AG08396 (cell line): ENCODE measurements at places on chromosomes 1 and 21.

DNA sequence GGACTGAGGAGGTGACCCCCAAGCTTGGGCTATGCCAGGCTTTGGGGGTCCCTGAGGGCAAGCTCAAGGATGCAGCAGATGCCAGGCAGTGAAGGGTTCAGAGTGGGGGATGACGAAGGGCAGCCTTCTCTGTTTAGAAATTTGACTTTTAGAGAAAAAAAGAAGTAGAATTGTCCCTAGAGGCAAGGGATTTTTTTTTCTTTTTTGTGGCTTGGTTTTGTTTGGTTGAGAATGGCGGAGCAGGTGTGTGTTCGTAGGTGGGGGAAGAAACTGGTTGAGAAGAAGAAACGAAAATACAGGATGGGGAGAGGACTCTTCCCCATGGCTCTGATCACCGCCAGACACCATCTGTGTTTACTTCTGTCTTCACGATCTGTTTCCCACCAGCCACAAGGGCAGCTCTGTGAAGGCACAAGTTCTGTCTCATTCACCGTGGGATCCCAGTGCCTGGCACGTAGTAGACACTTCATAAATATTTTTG is 8.2 kb downstream of the PLA2G5 start:
- no peak for DNase-seq

DNA sequence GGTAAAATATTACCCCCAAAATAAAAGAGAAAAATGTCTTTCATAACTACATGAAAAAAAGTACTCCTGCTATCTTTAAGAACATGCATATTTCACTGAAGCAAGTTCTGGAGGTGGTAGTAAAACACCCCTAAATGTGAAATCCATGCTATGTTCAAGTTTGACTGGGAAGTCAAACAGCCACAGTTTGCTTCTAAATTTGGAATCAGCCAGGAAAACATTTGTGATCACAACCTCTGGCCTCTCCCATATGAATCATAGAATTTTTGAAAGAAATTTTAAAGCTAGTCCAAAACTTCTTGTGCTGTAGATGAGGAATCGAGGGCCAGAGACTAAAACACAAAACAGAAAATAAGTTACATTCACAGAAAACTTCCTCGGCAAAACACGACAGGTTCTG is 6.6 kb downstream of the SORT1 start:
- no peak for DNase-seq

- DNase-seq, result no peak
These were observed 25.1 kb downstream of the BCAR3 start for GRCh38 chr1:93656491-93656890.

DNA sequence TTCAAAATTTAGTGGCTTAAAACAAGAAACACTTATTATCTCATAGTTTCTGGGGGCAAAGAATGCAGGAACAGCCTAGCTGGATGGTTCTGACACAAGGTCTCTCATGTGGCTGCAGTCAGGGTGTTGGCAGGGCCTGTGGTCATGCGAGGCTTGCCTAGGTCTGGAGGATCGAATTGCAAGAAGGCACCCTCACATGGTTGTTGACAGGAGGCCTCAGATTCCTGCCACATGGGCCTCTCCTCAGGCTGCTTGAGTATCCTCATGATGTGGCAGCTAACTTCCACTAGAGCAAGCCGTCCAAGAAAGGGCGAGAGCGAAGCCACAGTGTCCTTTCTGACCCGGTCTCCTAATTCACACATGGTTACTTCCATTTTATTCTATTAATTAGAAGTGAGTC is 6.2 kb upstream of the NRIP1 start:
- no peak for DNase-seq

DNA sequence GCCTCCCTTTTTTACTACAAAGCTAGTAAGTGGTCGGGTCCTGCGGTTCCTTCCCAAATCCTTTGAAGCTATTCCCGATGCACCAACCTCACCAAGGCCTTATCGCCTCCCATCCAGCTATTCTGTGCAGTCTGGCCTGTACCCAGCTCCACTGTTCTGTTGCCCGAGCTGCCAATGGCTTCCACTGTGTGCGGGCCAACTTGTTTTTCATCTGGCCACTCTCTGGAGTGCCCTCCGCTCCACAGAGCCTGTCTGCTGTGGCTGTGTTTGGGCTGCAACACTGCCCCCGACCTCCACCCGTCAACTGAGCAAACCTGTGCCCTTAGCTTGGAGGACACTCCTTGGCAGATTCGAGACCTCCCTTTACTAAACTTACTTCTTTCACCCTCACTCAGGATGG is 125.0 kb downstream of the KIAA0319L start:
- no peak for DNase-seq

DNA sequence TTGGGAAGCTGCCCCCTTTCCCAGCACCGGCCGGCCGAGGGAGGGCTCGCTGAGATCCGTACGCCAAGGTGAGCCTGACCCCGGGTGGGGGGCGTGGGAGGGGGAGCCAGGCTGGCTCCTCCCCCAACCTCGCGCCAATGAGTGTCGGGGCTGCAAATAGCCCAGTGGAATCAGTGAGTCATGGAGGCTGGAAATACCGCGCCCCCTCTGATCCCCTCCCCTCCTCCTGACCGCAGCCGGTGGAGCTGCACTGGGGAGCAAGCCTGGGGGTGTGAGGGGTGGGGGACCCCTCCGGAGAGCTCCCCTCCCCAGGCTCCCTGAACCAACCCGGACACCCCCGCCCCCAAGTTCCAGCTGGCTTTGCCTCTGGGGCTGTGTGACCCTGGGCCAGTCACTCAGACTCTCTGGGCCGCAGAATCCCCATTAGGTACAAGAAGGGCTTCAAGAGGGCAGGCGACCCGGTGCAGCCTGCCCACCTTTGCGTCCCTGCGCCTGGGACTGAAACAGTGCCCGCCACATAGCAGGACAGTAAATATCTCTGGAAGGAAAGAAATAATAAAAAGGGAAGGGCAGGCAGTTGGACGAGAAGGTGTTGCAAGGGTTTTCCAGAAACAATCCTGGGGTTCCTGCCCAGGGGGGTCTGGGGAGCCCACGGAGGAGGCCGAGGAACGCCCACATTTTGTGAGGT is 4.5 kb downstream of the HSPB7 start:
- peak; percentile 83 for DNase-seq

- DNase-seq, result no peak
These were observed 107.4 kb downstream of the GIPC2 start for GRCh38 chr1:78153092-78153736.

DNA sequence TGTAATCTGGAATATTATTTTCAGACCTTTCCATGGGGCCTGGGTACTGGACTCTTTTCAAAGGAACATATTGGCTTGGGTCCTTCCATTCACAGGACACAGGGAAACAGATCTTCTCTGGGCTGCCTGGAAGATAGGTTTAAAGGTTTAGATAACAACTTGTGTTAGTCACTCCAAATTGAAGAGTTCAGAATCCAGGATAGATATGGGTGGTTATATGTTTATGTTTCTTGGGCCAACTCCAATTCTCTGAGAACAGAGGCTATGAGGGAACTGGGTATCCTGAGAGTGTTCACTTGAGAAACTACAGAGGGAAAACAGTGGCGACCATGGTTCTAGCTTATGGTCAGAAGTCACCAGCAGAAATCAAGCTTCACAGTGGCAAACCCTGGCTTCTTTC is 8.7 kb upstream of the PIGM start:
- no peak for DNase-seq

GRCh38 chr1:246528933-246529731 is 22.1 kb upstream of the SMYD3 start:
- no peak for DNase-seq

GRCh38 chr1:228344631-228345072 is 62.0 kb downstream of the TRIM11 start:
- DNase-seq, result no peak

- DNase-seq, result no peak
These were observed 192.4 kb upstream of the SGIP1 start for GRCh38 chr1:66341446-66342089.

DNA sequence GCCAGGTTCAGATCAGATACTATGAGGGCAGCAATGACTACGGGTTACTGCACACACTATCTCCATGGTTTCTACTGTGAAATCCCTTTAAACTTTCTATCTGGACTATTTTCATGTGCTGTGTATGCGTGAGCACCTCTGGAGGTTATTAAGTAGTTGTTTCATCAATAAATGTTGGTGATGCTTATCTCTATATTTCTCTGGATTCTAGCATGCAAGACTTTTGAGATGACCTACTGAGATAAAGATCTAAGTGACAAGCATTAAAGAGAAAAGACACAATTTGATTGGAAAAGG is 194.0 kb downstream of the NRIP1 start:
- DNase-seq, result no peak

DNA sequence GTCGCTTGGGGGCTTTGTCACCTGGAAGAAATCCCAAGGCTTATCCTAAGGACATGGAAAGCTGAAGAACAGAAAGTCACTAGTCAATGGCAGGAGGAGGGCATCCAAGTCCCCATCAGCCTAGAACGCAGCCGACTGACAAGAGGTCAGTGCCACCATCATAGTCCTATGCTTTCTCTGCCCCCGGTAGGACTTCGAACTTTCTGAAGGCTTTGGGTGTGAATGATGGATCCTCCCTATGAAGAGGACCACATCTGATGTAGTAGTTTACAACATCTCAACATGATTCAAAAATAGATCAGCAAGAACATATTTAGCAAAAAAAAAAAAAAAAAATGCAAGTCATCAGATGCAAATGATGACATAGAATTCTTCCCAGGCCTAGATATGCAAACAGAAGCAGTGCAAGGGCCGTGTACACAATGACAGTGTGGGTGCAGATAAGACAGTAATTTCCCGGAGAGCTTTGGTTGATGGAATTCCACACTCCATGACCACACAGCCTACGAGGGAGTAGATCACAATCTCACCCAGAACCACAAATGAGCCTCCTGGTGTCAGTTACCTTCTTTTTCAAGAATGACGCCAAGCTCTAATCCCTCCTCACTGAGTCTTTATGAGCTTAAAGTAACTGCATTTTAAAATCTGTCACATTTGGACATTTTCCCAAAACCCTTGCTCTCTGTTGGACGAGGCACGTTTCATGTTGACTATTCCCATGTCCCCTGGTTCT is 88.2 kb downstream of the PSMG1 start:
- peak; percentile 57 for DNase-seq

DNA sequence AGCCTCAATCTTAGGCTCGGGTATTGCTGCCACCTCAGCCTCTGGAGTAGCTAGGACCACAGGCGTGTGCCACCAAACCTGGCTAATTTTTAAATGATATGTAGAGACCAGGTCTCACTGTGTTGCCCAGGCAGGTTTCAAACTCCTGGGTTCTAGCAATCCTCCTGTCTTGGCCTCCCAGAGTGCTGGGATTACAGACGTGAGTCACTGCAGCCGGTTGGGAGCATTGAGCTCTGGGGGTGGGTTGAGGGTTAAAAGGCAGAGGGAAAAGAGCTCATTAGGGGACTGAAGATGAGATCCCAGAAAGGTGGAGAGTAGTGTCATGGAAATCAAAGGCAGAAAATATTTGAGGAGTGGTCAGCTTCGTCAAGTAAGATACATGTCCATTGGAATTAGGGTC is 7.1 kb downstream of the RAD54L start:
- no peak for DNase-seq

DNA sequence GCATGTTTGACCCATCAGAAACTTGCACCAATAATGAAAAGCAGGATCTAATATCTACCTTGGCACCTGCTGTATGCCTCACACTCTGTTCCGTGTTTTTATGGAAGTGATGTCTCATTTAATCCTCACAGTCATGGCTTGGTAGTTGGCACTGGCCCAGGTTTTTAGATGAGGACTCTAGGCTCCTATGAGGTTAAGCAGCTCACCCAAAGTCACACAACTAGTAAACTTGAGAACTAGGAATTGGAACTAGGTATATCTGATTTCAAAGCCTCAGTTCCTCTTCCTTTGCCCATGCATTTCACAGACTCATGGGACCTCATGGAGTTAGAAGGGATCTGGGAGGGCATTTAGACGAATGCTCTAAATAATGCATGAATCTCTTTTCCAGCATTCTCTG is 21.3 kb upstream of the TARBP1 start:
- no peak for DNase-seq

DNA sequence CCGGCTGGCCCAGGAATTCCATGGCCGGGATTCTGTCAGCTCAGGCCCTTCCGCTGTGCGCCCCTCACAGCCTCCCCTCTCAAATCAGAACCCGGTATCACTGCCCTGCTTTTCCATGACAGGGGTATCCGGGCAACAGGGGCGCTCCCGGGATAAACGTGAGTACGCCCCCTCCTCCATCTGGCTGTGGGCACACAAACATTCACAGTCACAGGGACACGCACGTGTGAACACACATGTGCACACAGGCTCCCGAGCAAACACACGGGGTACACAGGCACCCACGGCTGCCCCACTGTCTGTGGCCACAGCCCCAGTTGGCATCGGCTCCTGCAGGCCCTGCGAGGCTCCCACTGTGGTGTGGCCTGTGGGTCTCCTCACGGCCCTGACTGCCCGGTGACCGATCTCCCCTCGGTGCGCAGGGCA is 16.7 kb downstream of the COL6A1 start:
- no peak for DNase-seq

- DNase-seq, result no peak
These were observed 12.5 kb downstream of the KCNN3 start for GRCh38 chr1:154857441-154858215.

DNA sequence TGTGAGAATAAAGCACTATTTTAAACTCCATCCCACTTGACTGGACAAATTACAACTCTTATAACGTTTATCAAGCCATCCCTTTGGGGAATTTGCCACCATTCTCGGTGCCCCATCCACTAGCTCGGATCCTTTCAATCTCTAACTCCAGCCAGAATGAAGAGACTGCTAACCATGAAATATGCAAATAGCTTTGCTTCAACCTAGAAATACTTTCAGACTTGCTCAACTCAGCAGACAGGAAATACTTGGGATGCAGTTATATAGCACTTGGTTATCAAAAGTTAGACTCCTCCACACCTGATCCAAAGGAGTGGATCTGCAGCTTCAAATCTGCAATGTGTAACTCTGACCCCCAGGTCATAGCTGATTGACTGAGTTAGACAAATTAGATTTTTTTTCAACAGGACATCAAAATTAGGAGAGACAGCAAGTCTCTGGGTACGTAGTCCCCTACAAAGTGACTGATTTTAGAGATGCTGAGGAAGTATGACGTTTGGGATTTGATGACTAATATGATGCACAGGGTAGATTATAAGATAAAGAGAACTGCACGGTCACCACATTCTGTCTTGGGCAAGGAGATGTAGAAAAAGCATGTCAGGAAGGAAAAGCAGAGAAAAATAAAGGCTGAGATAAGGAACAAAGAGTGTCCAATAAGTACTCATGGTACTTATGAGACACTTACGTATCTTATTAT is 496.0 kb downstream of the AGBL4 start:
- DNase-seq, result no peak

DNA sequence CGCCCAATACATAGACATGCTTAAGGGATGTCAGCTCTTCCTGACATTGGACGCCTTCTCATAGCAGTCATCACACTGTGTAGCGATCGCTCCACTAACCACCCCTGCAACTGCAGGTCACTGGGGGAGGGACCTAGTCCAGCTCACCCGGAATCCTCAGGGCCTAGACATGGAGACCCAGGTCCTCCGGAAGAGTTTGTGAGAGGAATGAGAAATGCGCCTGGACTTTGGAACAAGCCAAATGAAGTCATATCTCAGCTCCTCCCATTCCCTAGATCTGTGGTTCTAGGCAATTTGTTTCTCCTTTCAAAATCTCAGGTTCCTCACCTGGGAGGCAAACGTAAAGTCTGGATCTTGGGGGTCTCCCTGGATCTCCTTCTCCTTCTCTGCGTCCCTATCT is 253.3 kb downstream of the KAZN start:
- no peak for DNase-seq
